ENCODE measurements at places on chromosomes 2 and 18. TPM values are rescaled to one million over a fixed set of nuclear protein-coding genes. Genes with fewer than 3 reads are reported as not detected.

APCDD1 gene
- total RNA-seq = not detected

CDK15 gene
- 1.3 TPM for total RNA-seq

- peak overlapping the region; percentile 62 for H3K4me3 ChIP-seq
- peak; percentile 99 for DNase-seq
- peaks cover 21% of the 10 kb centered on the region for H3K4me1 ChIP-seq
- H3K27me3 ChIP-seq = no peaks in the 10 kb centered on the region
Measured at GRCh38 chr2:236642584-236643291, 73.1 kb downstream of the ACKR3 start.

- no peak overlapping the region for H3K27ac ChIP-seq
- DNase-seq = no peak
- H3K27me3 ChIP-seq = no peaks in the 10 kb centered on the region
- no peak overlapping the region for H3K4me3 ChIP-seq
Measured at GRCh38 chr2:15400240-15400826, 160.8 kb downstream of the NBAS start.

DNA sequence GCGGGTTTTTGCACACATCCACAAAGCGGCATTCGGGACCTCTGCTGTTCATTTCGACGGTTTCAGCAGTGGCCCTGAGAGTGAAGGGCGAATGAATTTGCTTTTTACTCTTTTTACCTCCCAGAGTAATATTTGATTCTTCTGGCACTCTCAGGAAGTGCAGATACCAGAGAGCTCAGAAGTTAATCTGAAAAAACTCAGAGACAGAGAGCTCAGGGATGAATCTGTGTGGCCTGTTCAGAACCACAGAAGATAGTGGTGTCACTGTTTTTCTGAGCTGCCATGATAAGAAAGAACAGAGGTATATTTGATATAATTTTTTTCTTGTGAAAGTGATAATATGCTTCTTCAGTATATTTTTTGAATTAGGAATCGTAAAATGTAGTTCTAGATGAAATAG is 129.3 kb downstream of the MBP start:
- H3K27me3 ChIP-seq = no peaks in the 10 kb centered on the region
- H3K36me3 ChIP-seq = no peaks in the 10 kb centered on the region
- H3K27ac ChIP-seq = no peak overlapping the region
- DNase-seq = no peak

GRCh38 chr2:28293416-28293815 is 99.2 kb upstream of the FOSL2 start:
- no peaks in the 10 kb centered on the region for H3K36me3 ChIP-seq
- H3K27ac ChIP-seq = no peak overlapping the region
- peaks cover 42% of the 10 kb centered on the region for H3K4me1 ChIP-seq
- no peaks in the 10 kb centered on the region for H3K27me3 ChIP-seq
- no peak for DNase-seq
- H3K4me3 ChIP-seq = no peak overlapping the region

DNA sequence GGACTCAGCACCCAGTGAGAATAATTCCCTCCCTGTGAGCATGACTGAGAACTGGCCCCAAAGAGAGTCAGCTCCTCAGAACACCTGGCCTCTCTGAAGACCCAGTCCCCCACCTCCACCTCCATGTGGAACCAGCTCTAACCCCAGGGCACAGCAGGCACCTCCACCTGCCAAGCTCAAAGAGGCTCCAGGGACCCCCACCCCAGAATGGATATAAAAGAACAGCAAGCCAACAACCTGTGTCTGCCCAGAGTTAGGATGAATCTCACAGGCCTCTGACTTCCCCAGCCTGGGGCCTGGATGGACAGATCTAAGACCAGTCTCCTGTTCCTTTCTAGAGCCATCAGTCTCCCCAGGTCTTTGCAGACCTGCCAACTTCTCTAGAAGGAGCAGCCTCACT is 498.5 kb downstream of the EIPR1 start:
- no peaks in the 10 kb centered on the region for H3K36me3 ChIP-seq
- H3K4me3 ChIP-seq = no peak overlapping the region
- no peak for DNase-seq
- no peaks in the 10 kb centered on the region for H3K27me3 ChIP-seq
- no peak overlapping the region for H3K27ac ChIP-seq

Measured in GM23248 (cell line).